ENCODE measurements at places on chromosomes 3 and 15.

- no peak for DNase-seq
Measured at GRCh38 chr3:3615533-3615932, 183.7 kb upstream of the LRRN1 start.

DNA sequence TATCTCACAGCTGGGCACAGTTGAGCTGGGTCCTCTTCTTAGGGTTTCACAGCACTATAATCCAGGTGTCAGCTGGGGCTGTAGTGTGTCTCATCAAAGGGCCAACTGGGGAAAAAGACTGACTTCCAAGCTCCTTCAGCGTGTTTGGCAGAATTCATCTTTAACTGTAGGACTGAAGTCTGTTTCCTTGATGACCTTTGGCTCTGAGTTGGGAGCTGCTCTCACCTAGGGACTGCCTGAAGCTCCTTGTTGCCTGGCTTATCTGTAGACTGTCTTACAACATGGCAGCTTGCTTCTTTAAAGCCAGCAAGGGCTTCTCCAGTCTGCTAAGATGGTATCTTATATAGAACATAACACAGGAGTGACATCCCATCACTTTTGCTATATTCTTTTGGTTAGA lies 5.3 kb upstream of the VPS33B start:
- no peak for DNase-seq

GRCh38 chr3:148178503-148178902 lies 519.2 kb upstream of the AGTR1 start:
- DNase-seq: peak; percentile 94

DNA sequence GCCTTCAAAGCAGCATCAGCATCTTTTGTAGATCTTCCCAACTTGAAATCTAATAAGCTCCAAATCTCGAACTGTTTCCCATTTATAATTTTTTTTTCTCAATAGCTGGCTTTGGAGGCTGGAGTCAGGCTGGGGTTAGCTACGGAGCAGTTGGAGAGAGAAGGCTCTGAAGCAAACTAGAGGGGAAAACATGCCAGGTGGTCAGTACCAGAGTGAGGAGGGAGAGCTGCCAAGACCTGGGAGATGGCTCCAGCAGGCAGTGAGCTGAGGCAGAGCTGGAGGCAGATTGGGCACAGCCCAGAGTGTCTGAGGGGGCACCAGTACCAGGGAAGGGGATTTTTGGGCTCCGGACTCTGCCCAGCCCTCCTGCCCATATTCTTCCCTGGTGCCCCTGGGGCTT lies 311.2 kb downstream of the RPLP1 start:
- no peak for DNase-seq

GRCh38 chr3:150830094-150830681 lies 67.2 kb upstream of the SIAH2 start:
- no peak for DNase-seq

GRCh38 chr15:61841466-61841865 lies 218.8 kb downstream of the VPS13C start:
- DNase-seq: no peak

DNA sequence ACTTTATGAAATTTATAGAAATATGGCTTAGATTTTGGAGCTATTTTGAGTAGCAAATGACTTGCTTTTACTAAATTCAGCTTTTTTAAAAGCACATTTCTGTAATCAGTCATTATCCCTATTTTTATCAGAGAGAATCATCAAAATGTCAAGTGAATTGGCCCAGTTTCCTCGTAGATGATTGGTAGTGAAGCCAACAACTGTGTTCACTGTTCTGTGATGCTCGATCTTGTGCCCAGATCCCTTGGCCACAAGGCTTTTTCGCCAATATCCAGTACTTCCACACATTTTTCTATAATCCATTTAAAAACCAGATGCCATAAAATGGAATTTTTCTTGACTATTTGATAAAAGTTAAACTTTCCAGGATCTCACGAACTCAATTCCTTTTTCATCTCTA lies 336.5 kb downstream of the ZNF385D start:
- DNase-seq: no peak

GRCh38 chr3:158768361-158768787 lies 33.5 kb upstream of the MFSD1 start:
- no peak for DNase-seq

DNA sequence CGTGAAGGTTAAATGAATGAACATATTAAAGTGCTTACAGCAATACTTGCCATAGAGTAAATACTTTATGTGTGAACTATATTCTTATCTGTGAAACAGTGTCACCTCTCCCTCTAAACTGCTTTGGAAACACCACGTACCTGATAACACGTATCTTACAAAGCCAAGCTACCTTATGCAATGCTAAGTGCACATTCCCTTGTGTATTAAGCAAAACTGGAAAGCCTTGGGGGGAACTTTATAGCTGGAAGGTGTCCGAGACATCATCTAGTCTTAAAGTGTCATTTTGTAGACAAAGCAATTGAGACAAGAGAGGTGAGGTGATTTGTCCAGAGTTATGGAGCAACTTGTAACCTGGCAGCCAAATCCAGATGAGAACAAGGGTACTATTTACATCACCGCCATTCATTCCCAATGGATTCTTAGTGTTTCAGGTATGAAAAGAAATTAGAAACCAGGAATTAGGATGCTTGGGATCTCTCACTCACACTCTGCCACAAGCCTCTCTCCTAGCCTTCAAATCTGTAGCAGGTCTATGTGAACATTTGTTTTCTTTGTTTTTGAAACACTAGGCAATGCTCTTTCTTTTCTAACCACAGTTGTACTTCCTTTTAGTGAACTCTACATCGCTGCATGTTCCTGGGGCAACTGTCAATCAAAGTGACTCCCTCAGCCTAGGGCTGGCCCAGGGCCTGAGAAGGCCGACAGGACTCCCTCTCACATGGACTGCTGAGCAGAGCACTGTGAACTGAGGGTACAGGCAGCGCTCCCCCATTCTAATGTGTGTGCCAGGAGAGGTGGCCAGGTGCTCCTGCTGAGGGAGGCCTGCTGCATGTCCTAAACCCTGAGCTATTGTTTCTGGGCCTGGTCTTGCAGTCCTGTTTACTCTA lies 13.9 kb upstream of the MGLL start:
- DNase-seq: no peak

- DNase-seq: no peak
Measured at GRCh38 chr3:134242649-134243617, 7.7 kb downstream of the RYK start.

- DNase-seq: no peak
Measured at GRCh38 chr3:53711387-53711786, 134.8 kb downstream of the CHDH start.

DNA sequence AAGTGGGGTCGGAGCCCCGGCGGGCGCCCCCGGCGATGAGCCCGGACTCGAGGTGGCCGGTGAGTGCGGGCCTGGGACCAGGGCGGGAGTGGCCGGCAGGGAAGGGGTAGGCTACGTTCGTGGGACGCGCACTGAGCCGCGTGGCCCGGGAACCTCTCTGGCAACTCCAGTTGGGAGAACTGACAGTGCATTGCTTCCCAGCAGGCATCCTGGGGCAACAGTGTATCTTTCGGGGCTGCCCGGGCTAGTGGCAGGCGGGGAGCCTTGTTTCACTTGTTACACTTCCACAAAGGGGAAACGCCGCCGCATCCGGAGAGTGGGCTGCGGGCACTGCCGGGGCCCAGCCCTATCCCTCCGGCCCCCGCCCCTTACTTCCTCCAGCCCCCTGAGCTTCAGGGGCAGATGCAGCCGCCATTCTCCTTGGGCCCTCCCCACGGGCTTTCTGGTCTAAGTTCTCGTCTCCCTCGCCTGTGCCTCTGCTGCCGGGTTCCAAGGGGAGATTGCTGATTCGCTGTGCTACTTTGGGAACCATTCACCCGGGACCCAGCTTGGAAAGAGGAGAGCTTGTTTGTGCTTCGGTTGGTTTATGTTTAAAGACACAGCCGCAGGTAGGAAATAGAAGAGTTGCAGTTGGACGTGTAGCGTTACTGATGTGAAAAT lies 675 bp downstream of the BRPF1 start:
- DNase-seq: no peak

DNA sequence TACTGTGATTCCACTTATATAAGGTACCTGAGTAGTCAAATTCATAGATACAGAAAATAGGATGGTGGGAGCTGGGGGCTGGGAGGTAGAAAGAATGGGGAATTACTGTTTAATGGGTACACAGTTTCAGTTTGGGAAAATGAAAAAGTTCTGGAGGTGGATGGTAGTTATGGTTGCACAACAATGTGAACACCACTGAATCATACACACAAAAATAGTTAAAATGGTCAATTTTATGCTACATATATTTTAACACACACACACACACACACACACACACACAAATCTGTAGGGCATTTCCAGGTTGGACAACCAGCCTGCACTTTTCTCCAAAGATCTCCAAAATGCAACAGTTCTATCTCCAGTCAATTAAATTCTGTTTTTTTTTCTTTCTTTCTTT lies 1.4 kb downstream of the CCDC32 start:
- DNase-seq: no peak

- DNase-seq: no peak
Measured at GRCh38 chr3:78116874-78117273, 1077.0 kb downstream of the ROBO2 start.

DNA sequence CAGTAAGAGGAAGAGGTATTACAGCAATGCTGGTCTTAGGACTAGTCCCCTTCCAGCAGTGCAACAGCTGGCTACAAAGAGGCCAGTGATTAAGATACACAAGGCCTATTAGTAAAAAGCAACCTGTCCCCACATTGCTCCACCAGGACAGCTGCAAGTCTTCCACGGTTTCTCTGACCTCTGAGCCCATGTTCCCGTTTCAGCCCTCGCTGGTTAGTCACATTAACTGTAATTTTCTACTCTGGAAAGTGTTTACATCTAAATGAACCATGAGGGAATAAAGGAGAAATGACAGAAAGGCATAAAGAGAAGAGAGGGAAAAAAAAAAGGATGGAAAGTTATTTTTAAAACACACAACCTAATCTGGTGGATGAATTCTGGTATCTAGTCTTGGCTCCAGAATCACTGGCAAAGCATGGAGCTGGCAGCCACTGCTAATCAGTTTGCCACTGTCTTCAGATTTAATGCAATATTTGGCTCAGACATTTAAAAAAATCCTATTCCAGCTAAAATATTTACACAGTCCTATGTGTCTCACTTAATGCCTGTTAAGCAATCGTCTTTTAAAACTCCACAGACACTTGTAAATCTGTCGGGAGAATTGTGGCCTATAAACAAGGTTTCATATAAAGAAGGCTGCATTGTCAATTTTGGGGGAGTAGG lies 154.9 kb downstream of the GREM1 start:
- no peak for DNase-seq

- DNase-seq: no peak
Measured at GRCh38 chr3:13706886-13707285, 158.0 kb downstream of the FBLN2 start.

GRCh38 chr3:56862352-56863062 lies 60.8 kb upstream of the ARHGEF3 start:
- no peak for DNase-seq

DNA sequence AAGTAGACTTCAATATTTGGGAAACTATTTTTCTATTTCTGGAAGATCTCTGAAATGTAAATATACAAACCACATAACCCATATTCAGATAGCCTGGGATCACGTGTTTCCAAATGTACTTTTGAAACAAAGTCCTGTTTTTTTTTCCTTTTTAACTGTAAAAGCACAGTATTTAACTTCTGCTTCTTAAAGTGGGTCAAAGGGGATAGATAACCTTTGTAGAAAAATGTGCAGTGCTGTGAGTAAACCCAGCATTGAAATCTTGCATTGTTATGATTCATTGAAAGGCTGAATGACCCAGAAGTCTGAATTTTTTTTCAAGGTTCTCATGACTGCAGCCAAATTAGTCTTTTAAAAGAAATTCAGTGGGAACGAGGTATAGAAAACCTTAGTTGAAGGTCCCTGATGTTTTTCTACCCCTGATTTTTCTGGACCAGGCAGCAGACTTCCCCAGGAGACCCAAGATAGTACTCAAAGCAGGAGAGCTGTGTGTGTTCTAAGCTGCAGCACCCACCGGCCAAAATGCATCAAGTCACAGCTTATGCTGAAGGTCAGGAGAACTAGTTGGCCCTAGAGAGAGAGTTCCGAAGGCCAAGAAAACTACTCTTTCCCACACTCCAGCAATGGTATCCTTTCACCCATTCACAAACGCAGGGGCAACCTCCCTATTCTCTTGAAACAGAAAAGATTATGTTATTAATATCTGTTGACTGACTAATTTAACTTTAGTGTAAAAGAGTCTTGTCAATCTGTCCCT lies 43.6 kb upstream of the APH1B start:
- no peak for DNase-seq

- no peak for DNase-seq
Measured at GRCh38 chr3:58874795-58875194, 175.0 kb downstream of the CFAP20DC start.

GRCh38 chr3:189494632-189495031 lies 136.6 kb upstream of the TP63 start:
- DNase-seq: no peak

DNA sequence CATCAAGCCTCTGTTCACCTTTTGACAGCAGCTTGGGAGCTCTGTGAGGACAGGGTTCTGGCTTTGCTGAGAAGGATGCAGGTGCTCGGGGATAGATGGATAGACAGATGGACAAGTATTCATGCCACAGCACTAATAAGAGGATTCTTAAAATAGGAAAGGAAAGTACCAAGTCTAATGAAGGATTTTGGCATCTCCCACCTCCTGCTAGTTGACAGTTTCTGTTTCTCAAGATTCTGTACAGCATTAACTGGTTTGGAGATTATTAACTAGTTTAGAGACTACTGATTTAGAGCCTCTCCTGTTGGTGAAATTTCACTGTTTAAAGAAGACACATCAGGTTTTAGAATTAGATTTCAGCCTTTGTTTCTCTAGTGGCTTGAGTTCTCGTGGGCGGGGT lies 152.3 kb downstream of the CACNA1D start:
- DNase-seq: no peak

GRCh38 chr3:113259196-113259595 lies 47.8 kb downstream of the BOC start:
- no peak for DNase-seq

GRCh38 chr15:29216955-29217354 lies 52.7 kb downstream of the NSMCE3 start:
- no peak for DNase-seq

- no peak for DNase-seq
Measured at GRCh38 chr3:46998852-46999515, 19.5 kb downstream of the NBEAL2 start.

GRCh38 chr3:17039594-17039993 lies 154.8 kb downstream of the PLCL2 start:
- no peak for DNase-seq
